CD4-positive, alpha-beta T cell treated with Interleukin-15 for 1 hour (primary cell): ENCODE measurements at places on chromosomes 5 and 9.

DNA sequence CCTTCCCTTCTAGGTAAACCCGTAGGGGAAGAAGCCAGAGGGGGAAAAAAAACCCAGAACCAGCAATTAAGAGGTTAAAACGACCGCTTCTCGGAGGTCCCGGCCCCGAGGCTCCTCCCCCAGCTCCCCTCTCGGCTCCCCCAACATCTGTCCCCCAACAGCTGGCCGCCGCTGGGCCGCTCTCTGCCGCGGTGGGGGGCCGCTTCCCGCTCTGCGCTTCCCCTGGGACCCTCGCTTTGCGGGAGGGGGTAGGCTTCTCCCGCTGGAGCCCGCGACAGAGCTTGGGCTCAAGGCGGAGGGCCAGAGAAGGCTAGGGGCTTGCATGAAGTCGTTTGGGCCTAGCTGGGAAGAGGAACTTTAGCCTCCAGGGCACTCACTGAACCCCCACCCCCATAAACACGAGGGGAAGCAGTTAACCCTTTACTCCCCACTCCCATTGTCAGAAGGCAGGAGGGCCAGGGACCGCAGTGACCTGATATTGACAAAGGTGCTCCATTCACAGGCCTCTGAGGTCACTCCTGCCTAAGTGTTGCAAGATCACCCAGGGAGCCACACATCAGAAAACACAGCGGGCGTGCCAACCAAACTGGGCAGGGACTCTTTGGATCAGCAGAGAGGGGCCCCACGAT, 7.5 kb downstream of the LHX6 start:
- no peak for DNase-seq

GRCh38 chr5:149474198-149474597, 77.0 kb downstream of the CSNK1A1 start:
- DNase-seq, result no peak

GRCh38 chr5:75168026-75168735, 68.5 kb downstream of the ANKRD31 start:
- no peak for DNase-seq

GRCh38 chr5:42894057-42894456, 82.4 kb upstream of the SELENOP start:
- no peak for DNase-seq

- DNase-seq, result no peak
Observed at GRCh38 chr5:138635265-138635664, 60.1 kb upstream of the HSPA9 start.

DNA sequence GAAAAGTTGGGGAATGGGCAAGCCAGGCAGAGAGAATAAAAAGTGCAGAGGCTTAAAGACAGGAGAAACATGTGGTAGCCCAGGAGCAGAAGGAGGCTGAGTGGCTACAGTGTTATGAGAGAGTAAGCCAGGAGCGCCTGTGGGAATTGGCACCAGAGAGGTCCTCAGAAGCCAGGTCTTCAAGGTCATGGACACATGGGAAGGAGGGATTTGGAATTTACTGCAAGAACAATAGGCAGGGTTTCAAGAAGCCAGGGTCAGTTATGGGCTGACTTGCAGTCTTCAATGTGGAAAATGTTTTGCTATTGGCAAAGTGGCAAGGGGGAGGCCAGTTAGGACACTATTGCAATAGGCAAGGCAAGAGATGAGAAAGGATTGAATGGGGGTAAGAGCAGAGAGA, 29.3 kb downstream of the ERAP1 start:
- DNase-seq, result no peak

- no peak for DNase-seq
Observed at GRCh38 chr9:120966013-120966369, 39.4 kb upstream of the TRAF1 start.

GRCh38 chr9:116027951-116028350, 125.6 kb upstream of the PAPPA start:
- no peak for DNase-seq

DNA sequence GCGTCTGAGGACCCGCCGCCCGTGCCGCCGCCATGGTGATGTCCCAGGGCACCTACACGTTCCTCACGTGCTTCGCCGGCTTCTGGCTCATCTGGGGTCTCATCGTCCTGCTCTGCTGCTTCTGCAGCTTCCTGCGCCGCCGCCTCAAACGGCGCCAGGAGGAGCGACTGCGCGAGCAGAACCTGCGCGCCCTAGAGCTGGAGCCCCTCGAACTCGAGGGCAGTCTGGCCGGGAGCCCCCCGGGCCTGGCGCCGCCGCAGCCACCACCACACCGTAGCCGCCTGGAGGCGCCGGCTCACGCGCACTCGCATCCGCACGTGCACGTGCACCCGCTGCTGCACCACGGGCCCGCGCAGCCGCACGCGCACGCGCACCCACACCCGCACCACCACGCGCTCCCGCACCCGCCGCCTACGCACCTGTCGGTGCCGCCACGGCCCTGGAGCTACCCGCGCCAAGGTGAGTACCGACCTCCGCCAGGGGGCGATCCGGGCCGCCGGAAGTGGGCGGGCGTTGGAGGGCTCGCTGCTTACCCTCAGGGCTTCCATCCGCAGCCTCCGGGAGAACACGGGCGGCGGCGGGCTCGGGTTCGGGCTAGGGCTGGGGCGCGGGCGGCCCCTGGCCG, 8.5 kb downstream of the PRR7 start:
- peak; percentile 91 for DNase-seq

- no peak for DNase-seq
Observed at GRCh38 chr9:129451669-129452068, 169.2 kb downstream of the C9orf50 start.

GRCh38 chr5:14410394-14411201, 171.0 kb upstream of the OTULINL start:
- DNase-seq, result no peak

GRCh38 chr5:78639791-78640190, 8.8 kb downstream of the LHFPL2 start:
- DNase-seq, result no peak

GRCh38 chr5:36939969-36940858, 63.6 kb downstream of the NIPBL start:
- no peak for DNase-seq

DNA sequence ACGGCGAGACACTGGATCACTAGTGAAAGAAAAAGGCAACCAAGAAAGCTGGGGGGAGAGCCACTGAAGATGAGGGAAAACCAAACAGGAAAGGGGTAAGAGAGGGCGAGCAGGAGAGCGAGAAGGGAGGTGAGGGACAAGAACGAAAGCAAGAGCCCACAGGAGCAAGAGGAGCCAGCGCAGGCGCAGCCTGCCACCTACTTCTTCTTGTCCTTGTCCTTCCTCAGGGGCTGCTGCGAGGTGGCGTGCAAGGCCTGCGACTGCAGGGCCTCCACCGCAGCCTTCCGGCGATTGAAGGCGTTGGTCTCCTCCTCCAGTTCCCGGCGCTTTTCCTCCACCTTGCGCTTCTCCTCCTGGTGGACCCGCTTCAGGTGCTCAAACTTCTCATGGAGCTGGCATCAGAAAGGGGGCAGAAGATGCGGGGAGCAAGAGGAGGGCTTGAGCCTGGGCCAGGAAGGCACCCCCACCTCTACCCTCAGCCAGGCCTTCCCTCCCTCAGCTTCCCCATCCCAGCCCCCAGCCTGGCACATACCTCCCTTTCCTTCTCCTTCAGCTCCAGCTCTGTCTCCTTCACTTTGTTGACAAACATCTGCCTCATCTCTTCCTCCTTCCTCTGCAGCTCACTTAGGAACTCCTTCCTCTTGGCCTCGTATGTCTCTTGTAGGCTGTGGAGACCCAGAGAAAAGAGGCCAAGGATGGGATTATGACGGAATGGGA, 13.5 kb downstream of the CCNI2 start:
- DNase-seq, result no peak

- no peak for DNase-seq
Observed at GRCh38 chr9:96344458-96345180, 38.9 kb downstream of the SLC35D2 start.

- no peak for DNase-seq
Observed at GRCh38 chr5:146620669-146621051, 104.7 kb upstream of the GPR151 start.

DNA sequence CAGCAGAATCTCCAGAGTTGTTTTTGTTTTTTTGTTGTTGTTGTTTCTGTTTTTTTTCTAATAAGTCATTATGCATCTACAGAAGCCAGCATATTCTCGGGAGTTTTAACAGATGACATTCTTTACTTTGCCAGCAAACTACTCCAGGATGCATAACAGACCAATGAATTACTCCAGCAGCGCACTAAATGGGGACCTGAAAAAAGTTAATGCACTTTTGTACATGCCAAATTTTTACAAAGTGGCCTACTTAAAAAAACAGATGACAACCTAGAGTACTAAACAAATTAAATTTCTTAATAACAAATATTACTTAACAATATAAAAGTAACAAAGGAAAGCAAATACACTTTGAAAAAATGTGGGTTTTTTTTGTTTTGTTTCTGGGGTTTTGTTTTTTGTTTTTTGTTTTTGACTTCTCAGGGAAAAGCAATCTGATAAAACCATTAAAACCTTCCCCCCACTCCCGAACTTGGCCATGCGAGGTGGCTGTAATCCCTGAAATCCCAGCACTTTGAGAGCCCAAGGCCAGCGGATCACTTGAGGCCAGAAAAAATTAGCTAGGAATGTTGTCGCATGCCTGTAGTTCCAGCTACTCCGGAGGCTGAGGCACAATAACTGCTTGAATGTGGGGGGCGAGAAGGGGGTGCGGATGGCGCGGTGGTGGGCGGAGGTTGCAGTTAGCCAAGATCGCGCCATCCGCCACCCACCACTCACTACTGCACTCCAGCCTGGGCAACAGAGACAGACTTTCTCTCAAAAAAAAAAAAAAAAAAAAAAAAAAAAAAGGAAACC, 352.4 kb downstream of the CETN3 start:
- DNase-seq, result no peak

DNA sequence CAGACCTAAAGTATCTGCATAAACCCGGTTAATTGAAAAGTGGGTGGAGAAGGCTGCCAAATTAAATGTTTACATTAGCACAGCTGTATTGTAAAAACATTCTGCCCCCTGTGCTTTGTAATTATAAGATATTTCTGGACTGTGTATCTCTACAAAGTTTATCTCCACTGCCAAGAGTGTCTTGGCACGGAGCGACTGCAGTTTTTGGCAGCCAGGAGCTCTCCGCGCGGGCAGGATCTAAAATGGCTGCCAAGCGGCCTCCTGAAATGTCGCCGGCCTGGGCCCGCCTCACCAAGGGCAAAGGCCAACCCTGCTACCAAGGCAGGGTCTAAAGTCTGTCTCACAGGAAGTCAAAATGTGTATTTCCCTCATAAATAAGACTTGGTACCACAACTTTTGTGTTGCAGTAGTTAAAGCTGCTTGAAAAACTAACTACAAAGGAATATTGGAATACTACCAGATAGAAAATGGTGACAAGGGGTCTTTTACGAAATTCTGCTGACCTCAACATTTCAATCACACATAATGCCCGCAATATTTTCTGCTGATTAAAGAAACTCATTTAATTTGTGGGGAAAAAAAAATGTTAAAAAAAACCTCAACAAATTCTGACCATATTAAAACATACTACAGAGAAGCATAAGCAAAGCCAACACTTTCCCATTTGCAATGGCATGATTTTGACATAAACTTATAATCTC, 110.4 kb downstream of the NFIB start:
- no peak for DNase-seq

DNA sequence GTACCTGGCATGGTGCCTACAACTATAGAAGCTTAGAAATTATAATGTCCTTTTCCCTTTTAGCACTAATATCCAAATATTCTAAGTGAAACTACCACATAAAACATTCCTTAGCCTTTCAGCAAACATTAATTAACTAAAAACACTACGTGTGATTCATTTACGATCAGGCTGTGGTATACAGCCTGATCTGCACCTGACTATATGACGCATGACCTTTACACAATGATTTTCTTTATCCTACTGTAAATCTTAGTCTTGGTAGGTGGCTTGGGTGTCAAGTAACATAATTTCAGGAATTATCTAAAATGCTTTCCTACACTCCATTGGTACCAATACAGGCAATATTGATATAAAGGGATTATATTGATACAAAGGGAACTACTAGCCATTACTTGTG, 686.7 kb downstream of the DTWD2 start:
- no peak for DNase-seq

DNA sequence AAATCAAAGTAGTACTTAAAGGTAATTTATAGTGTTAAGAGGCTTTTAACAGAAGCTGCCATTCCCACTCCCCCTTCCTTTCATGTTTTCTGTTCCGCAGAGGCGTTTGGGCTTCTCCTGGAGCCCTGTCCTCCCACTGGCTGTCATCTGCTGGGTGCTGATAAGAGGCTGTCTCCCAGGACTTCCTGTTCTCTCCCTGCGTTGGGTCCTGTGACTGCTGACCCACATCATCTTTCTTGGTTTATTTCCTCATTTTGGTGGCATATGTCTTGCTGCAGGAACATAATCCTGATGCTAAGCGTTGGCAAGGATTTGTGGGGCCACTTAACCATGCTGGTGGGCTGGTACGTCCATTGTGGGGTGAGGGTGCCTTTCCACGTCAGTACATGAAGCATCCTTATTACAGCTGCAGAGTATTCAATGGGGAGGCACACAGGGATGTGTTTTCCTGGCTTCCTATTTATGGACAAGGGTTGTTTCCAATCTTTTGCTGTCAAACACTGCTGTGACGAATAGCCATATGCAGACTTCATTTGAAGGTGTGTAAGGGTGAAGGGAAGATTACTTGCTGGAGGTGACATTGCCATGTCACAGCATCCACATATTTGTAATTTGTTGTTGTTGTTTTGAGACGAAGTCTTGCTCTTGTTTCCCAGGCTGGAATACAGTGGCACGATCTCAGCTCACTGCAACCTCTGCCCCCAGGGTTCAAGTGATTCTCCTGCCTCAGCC, 22.3 kb upstream of the RNF130 start:
- DNase-seq, result peak; percentile 55

GRCh38 chr5:73960426-73960825, 334.4 kb downstream of the ARHGEF28 start:
- DNase-seq, result no peak

- DNase-seq, result no peak
Observed at GRCh38 chr9:114363424-114363823, 24.4 kb downstream of the AKNA start.

- DNase-seq, result no peak
Observed at GRCh38 chr5:67855523-67855922, 360.0 kb upstream of the PIK3R1 start.

DNA sequence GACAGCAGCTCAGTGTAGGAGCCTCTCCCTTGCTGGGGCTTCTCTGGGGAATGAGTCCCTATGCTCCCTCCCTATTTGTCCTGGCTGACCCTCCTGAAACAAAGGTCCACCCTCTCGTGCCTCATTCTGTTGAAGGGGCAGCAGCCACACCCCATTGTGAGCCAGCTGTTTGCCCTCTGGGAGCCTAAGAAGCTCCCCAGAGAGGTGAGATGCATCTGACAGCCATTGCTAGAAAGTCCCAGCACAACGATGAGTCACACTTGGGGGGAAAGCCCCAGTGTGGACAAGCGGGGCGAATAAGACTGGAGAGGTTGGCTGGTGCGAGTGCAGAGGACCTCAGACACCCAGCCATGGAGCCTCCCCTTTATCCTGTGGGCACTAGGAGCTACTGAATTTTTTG, 101.4 kb downstream of the PPARGC1B start:
- DNase-seq, result no peak

DNA sequence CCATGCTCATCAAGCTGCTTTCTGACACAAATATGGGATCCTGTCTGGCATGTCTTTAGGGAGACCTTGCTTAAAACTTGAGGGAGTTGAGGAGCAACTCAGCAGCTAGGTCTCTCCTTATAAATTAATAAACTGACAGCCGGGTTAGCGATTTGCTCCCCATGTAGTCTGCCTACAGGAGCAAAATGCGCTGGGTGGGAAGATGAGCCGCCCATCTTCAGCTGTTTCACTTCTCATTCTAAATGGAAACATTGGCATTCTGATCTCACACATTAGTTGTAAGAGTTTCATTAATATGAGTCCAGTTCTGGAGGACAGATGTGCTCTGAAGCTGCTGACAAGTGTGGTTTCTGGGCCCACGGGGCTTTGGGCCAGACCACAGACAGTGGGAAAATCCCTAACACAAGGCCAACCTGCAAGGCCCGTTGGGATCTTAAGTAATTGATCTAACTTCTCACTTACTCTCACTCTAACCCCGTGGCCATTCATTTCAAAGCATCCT, 197.0 kb downstream of the MCTP1 start:
- no peak for DNase-seq
